ENCODE measurements at places on chromosomes 11 and 22.

DNA sequence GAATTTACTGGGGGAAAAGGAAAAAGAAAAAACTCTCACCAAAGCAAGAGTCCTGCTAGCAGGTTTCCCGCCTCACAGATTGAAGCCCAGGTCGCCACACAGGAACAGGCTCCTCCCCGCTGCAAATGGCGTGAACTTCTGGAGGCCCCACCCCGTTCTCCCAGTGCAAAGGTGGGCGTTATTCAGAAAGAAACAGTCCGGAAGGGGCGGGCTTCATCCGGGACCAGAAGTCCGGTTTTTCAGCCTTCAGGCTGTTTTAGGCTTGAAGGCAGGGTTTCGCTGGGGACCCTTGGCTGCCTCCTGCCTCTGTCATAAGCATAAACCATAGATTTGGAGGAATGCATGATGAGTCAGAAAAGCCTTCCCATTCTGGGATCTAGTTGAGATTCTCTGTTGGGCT, 148.3 kb upstream of the POU2AF2 start:
- peak; percentile 42 for DNase-seq

DNA sequence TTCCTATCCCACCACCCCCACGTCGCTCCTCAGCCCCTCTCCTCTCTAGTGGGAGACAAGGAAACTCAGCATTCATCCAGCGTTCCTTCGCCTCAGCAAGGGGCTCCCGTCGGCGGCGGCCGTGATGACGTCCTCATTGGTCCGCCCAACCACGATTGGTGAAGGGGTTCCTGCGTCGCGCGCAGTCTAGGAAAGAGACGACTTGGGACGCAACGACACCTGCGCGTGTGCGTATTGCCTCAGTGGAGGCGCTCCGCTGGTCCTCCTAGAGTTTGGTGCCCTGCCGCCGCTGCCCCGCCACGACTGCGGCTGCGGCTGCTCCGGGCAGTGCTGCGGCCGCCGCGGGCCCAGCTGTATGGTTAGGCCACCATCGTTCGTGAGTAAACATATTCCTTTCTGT, 56.6 kb downstream of the CCDC81 start:
- DNase-seq = no peak

GRCh38 chr11:2726964-2727363, 27.2 kb upstream of the KCNQ1OT1 start:
- no peak for DNase-seq

DNA sequence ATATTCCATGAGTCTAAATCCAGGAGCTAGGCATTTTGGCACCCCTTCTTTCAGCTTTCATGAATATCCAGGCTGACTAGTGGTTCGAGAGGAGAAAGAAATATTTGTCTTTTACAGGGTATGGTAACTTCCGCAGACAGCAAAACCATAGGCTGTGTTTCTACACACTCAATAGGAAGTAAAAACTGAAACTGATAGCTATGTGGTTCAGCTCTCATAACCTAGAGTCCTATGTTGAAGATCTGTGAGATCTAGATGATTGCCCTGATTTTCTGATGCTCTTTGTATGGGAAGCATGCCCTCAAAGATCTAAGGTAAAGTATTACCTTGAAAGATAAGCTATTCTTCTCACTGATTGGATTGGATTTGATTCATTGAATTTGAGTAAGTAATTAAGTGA, 118.3 kb downstream of the CD44 start:
- no peak for DNase-seq

DNA sequence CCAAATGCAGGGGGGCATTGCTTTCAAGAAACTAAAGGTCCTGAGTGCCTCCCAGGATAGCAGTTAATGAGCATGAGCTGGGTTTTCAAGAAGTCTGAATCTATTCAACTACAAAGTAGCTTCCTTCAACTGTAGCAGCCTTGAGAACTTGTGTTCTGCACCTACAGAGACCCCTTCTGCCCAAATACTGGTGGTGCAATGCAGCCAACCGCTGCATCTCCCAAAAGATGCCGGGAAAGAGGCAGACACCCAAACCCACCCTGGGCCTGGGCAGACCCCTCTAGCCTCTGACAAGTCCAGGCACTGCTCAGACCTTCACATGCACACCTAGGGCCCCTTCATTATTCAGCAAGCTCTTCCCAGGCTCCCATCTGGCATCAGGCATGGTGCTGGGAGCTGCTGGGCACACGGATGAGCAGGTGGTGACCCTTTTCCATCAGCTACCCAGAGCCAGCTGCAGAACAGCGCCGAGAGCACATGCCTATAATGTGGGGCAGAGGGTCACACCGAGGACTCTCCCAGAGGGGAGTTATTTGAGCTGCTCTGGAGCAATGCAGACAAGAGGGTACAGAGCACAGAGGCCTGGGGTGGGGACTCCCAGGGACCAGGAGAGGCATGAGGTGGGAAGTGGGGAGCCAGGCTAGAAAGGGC, 44.9 kb upstream of the ETS1 start:
- peak; percentile 19 for DNase-seq

DNA sequence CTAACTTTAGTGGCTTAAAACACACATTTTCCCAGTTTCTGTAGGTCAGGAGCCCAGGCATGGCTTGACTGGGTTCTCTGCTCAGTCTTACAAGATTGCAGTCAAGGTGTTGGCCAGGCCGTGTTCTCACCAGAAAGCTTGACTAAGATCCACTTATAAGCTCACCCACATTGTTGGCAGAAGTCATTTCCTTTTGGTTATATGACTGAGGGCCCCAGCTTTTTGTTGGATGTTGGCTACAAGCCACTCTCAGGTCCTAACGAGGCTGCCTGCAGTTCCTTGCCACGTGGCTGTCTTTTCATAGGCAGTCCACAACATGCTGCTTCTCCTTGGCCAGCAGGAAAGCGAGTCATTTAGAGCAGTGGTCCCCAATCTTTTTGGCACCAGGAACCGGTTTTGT, 79.3 kb upstream of the CRTAM start:
- DNase-seq = no peak

DNA sequence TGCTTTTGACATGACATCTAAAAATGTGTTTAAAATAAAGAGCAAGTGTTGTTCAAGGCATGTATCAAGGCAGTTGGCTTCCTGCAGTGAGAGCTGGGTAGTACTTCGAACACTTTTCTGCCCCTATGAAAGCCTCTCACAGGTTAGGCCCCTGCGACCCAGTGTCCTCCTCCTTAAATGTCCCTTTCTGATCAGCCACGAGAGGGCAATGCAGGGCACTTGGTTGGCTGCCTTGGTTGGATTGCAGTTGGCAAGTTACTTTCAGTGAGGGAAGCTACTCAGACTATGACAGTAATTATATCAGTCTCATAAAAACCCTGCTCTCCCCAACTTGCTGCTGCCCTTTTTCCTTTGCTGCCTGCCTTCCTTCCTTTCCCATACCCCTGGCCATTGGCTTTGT, 743.8 kb downstream of the NTM start:
- DNase-seq = no peak

- DNase-seq = no peak
These were observed 44.5 kb downstream of the KIAA1671 start for GRCh38 chr22:24997023-24997422.

DNA sequence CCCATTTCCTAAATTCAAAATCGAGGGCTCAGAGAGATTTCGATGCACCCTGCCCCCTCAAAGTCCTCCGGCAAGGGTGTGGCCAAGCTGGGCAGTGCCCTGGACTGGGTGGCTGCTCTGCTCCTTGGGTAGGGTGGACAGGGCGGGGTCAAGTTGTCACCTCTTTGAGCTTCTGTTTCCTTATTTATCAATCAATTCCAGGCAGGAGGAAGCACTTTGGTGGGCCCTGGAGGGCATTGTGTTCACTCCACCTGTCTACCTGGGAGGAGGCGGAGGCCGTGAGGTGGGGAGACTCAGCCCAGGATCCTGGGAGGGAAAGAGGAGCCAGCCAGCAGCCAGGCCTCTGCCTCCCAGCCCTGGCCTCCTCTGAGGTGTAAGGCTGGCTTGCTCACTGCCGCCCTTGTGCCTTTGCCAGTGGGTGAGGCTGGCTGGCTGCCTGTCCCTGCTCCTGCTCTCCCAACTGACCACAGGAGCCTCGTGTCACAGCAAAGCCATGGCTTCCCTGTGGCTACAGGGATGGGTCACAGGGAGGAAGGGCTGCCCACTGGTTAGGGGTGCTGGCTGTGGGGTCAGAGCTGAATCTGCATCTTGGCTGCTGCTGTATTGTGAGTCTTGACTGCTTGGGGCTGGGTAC, 25.5 kb upstream of the SHISAL1 start:
- no peak for DNase-seq

GRCh38 chr11:46906609-46907041, 11.7 kb downstream of the LRP4 start:
- no peak for DNase-seq

DNA sequence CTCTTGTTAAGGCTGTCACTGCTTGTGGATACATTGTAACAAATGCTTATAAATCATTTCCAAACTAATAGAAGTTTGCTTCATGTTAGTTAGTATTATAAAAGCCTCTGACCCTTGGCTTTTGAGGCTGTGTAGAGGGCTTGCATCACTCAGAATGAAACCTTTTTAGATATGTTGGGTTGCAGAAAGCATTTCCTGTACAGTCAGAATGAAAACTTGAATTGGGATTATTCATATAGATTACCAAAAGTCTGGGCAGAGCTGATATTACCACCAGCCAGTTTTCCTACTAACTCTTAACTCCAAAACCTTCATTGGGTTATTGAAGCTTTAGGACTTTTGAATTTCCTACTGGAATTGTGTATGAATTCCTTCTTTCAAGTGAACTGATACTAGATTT, 12.0 kb downstream of the KMT2A start:
- no peak for DNase-seq

DNA sequence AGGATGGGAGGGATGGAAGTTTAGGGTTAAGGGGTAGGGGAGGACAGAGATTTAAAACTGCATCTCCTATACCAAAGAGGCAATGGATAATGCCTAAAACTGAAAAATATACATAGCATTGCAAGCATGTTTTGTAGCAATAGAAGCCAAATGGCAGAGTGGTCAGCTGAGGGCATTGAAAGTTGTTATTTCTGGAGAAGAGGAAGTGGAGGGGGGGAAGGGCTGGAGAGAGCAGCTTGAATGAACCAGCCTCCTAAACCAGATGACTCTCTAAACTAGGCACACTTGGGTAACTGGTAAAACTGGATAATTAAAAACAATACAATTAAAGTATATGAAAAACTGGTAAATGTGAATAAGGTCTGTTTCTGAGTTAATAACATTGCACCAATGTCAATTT, 70.3 kb upstream of the TP53I11 start:
- DNase-seq = no peak

GRCh38 chr11:91257667-91258066, 967.0 kb upstream of the FAT3 start:
- DNase-seq = no peak

GRCh38 chr11:103940551-103940950, 95.9 kb upstream of the DDI1 start:
- DNase-seq = no peak

DNA sequence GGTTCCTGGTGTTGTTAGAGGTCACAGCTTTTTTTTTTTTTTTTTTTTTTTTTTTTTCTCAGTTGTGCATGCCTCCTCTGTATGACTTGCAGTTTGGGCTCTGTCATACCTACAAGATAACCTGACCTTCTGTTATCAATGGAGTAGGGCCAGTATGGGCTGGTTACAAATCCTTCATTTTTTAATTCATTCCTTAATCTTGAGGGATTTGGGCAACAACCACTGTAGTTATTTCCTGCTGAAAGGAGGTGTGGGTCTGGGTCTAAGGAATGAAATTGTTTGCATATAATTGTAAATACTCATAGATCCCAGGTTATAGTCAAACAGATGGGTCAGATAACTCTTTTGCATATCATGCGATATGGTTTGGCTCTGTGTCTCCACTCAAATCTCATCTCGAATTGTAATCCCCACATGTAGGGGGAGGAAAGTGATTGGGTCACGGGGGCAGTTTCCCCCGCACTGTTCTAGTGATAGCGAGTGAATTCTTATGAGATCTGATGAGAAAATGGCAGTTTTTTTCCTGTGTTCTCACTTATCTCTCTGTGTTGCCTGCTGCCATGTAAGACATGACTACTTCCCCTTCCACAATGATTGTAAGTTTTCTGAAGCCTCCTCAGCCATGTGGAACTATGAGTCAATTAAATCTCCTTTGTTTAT, 14.1 kb upstream of the GLYAT start:
- DNase-seq = no peak

GRCh38 chr11:62850911-62851806, 11.8 kb upstream of the WDR74 start:
- DNase-seq = no peak

DNA sequence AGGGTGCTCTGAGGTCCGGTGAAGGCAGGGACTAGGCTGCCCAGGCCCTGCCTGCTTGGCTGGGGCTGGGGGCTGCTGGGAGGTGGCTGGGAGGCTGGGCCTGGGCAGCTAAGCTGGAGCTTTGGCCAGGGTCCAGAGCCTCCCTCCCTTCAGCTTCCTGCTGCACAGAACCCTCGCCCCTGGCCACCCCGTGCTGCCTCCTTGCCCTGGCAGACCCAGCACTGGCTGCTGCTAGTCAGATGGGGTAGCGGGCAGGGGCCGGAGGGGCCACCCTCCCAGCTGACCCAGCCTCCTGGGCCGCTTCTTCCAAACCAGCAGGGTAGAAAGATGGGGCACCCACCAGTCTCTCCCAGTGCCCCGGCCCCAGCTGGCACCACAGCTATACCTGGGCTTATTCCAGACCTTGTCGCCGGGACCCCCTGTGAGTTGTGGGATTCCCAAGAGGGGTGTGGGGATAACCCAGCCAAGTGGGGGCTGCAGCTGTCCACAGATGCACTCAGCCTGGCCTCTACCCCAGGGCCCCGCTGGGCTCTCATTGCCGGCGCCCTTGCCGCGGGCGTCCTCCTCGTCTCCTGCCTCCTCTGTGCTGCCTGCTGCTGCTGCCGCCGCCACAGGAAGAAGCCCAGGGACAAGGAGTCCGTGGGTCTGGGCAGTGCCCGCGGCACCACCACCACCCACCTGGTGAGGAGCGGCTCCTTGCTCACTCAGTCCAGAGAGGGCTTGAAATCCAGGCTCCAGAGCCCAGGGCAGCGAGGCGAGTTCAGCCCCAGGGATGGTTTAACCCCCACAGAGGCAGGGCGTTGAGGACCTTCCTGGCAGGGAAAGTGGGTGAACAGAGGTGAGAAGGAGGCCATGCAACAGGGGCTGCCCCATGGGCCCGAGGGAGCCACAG, at the start of gene SYT8:
Gene SYT8, plus strand, starts transcription at position 212 of the 892 bp plus-strand sequence. Its CDS starts 116 bp downstream, at position 328.
- DNase-seq = no peak

DNA sequence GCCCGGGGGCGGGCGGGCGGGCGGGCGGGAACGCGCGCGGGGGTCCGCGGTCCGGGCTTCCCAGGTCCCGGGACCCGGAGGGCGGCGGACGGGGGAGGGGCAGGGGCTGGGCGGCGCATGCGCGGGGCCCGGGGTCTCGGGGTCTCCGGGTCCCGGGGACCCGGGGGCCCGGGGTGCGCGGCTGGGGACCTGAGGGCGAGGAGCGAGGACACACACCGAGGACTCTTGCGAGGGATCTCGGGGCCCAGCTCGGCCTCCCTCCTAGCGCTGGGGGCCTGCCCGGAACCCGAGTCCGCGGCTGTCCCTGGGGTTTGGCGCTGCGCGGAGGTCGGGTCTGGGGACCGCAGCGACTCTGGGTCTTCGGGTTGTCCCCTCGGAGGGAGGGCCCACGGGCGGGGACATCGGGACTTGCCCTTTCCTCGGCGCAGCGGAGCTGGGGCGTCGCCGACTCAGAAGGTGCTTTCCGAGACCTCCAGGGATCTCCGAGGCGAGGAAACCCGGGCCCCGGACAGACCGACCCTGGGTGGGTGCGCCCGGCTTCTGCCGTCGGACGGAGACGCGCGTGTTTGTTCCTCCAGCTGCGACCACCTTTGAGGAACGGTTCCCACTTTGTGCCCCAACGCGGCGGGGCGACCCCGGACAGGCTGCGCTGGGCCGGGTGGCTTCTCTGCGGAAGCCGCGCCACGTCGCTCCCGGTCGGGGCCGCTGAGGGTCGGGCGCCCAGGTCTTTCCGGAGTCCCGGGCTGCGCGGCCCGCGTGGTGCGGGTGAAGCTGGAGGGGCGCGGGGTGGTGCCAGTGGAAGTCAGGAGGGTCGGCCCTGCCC, 540 bp downstream of the PPARA start:
- DNase-seq = peak; percentile 62

GRCh38 chr11:107598225-107599139, 7.5 kb downstream of the ELMOD1 start:
- no peak for DNase-seq

Data from large intestine (tissue), 12 donors.